ENCODE measurements at places on chromosomes 3 and 15.

GRCh38 chr3:189845069-189845468 is 213.9 kb downstream of the TP63 start:
- DNase-seq: no peak

DNA sequence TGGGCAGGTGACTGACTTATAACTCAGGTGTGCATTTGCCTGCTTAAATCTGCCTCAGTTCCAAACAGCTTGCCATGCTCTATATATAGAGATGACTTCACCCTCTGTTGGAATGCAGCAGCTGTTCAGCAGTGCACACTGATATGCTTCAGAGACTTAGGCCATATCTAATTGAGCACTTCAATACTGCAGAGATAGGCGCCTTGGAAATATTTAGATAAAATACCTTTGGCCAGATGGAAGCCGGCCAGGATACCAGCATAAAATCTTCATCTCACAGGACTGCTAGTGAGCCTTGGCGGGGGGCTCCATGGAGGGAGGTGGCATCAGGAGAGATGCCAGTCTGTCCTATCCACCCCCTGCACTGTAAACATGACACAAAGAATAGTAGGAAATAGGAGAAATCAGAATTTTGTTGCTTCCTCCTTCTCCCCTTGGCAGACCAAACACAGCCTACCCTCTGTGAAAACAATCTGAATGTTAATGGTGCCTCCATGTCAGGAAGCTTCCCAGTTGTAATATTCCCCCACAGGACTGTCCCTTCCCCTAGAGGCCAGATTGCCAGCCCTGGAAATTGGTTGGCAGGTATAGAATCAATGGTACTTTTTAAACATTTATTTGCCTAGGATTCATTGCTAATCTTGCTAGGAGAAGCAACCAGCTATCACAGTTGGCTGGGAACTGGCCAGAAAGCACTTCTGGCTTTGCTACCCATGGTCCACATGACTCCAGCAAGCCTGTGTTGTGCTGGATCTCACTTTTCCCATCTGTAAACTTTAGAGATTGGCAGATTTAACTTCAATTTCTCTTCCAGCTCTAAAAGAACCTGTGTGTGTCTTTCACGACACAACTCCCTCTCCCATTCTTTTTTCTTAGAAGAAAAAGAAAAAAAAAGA is 215.5 kb upstream of the KCNMB2 start:
- no peak for DNase-seq

- DNase-seq: no peak
Measured at GRCh38 chr3:44045476-44046275, 196.0 kb upstream of the TOPAZ1 start.

DNA sequence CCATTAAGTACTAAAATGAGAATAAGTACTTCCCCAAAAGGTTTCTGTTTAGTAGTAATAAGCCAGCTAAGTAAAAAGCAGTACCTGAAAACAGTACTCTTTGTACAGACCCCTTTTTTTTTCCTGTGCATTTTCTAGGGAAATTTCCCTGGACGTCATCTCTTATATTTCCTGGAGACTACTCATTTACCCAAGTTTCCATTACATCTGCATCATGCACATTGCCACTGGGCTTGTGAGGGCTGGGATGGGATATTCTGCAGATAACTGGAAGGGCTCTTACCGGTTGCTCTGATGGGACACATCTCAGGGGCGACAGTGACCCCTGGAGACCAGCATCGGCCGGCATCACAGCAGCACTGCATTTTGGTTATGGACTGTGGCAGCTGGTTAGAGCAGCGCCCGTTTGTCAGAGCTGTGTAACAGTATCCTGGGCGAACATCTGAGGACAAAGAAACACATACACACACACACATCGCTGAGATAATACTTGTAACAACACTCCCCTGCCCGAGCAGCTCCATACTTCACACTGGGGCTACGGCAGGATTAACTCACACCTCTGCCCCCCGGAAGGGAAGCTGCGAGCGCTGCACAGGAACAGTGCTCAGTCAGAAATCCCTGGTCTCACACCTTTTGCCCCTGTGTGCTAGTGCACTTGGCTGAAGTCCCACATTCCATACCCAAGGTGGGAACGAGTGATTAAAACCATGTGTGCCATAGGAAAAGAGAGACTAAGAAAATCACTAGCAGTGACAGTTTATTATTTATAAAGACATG is 124.9 kb downstream of the FBN1 start:
- DNase-seq: no peak

- DNase-seq: no peak
Measured at GRCh38 chr3:130669740-130670139, 76.9 kb downstream of the PIK3R4 start.

DNA sequence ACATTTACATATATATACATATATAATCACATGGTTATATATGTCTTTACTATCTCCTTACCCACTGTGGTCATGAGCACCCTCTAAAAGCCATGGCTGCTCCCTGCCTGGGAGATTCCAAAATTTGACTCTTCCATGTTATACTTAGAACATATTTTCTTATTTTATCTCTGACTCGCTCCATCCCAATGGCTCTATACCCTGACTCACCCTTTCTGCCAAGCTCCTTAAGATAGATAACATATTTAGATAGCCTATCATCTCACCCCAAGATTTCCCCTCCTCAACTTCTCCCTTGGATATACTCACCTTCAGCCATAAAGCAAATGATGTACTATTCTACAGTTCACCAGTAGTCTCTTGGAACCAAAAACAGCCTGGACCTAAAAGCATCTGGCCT is 65.1 kb downstream of the CD200R1L start:
- DNase-seq: no peak

DNA sequence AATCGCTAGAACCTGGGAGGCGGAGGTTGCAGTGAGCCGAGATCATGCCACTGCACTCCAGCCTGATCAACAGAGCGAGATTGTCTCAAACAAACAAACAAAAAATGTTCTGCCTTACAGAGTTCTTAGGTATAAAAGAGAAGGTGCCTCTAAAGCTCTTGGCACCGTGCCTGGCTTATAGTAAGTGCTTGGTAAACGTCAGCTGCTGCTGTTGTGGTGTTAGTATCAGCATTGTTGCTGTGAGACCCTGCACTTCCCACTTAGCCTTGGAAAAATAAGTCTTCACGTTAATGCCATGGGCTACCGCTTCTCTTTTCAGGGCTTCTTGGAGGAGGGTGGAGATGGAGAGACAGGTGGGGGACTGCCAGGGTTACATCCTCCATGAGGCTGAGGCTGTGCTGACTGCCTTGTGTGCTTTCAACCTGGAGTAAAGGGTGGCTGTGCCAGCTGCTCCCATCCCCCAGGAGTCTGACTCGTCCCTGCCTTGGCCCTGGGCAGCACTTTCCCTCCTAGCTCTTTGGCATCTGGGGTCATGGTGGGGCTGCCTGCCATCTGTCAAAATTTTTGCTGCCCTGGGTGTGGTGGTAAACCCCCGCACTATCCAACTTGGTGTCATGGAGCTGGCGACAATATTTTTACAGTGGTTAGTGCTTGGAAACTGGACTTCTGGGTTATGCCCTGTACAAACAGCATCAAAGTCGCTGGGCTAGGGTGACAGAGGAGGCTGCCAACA is 17.8 kb downstream of the FLNB start:
- no peak for DNase-seq

GRCh38 chr3:57079474-57079831 is 19.0 kb downstream of the SPATA12 start:
- no peak for DNase-seq

DNA sequence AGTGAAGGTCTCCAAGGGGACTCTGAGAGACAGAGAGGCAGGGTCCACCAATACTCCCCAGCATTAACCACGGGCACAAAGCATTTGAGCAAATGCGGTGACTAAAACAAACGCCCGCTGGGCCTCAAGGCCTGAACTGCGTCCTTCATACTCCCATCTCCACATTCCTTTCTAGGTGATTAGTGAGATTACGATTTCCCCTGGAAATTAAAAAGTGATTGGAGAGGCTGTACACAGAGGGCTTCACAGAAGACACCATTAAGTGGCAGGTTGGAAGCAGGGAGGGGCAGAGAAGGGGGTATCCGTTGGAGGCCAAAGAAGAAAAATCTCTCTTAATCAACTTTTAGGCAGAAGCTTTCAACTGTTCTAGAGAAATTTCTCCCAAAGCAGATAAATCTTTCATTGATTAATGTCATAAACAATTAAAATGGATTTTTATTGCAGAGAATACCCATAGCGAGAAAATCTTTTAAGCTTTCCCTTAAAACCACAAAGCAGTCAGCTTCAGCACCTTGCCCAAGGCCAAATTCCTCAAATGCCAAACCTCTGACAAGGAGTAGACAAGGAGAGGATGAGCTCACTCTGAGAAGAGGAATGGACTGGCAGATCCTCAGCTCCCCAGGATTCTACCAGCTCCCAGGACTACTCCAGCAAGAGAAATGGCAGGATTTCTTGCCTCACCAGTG is 38.2 kb downstream of the MB21D2 start:
- DNase-seq: no peak

DNA sequence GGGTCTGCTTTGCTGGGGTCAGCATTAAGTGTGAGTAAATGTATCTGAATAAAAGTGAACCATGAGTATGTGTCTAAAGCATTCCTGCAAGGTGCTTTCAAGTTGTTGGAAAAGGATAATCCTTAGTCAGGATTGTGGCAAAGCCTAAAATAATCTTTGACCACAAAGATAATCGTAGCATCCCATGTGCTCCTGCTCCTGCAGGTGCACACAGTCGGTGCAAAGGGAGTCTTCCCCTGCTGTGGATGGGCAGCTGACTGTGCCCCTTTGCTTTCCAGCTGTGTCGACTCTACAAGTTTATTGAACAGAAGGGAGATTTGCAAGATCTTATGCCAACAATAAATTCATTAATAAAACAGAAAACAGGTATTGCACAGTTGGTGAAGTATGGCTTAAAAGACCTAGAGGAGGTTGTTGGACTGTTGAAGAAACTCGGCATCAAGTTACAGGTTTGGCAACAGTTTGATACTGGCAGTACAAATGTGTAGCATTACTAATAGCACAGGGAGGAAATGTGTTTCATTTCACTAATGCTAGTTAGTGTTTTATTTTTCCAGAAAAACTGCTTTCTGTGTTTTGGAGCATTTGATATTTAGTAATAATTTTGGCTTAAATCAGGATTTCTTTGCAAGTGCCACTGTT is 22.6 kb downstream of the SRP14 start:
- no peak for DNase-seq

- no peak for DNase-seq
Measured at GRCh38 chr3:52479877-52480575, 15.1 kb upstream of the STAB1 start.

DNA sequence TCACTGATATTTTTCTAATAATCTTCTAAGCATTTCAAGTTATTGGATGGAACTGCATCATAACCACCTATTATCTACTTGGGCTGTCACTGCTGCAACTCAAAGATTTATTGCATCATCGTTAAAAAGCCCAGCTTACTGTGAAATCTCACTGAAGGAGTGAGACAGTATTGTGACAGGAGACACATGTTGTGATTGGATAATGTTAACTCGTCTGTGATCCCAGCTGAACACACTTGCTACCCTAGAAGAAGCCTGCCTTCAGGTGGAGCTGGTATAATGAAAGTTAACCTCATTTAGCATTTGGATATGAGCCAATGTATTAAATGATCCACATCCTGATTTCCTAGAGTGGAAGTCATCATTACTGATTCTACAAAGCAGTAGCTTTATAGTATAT is 138.1 kb downstream of the MAP2K5 start:
- DNase-seq: no peak

- DNase-seq: no peak
Measured at GRCh38 chr15:99443768-99444446, 121.9 kb upstream of the MEF2A start.

- no peak for DNase-seq
Measured at GRCh38 chr3:134134240-134134639, 104.5 kb upstream of the SLCO2A1 start.

DNA sequence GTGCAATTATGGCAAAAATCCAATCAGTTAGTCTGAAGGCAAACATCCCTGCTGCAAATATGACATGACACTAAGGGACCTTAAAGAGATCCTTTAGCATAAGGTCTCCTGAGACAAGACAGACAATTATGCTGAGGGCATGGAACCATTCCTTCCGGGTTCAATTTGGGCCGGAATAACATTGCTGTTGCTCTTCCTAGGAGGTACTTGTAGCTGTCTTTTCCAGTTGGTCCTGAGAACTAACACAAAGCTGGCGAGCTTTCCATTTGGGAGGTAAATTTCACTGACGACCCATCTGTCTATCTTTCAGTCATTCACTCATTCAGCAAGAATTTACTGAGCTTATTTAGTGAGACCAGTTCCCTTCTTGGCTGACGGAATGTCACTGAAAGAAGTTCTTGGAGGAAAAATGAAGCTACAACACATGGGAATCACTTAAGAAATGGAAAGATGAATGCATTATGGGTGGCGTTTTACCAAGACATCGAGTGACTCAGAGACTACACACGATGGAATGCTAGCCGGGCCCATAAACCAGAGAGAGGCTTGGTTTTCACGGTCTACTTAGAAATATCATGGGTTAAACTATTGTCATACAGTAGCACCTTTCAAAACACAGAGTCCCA is 215.5 kb downstream of the PDZRN3 start:
- DNase-seq: no peak

Data from tibial artery (tissue), 4 donors.